KBM-7 (cell line): ENCODE measurements at places on chromosomes 3 and 15.

DNA sequence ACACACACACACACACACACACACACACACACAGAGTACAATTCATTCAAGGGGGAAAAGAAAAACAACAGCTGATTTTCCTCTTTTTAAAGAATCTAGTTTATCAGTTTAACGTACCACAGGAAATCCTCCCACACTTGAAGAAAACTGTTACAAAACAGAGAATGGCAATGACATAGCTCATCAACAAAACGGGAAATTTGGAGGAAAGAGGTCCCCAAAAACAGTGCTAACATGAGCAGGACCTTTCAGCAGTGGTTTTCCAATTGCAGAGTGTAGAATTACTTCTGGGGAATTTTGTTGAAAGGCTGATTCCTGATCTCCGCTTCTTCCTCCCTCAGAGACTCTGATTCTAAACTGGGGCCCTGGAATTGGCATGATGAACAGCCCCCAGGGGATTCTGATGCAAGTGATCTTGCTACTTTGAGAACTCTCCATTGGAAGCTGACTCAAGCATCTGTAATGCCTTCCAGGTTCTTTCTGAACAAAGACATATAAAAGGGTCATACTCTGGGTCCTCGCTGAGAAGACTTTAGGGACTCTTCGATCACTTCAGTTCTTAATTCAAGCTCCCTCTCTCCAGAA lies 442.6 kb upstream of the PROK2 start:
- peak; percentile 8 for DNase-seq

GRCh38 chr15:89230277-89230676 lies 8.9 kb upstream of the RLBP1 start:
- no peak for DNase-seq

GRCh38 chr3:22121068-22121701 lies 370.2 kb upstream of the ZNF385D start:
- no peak for DNase-seq

- peak; percentile 82 for DNase-seq
Observed at GRCh38 chr3:13308380-13308801, 111.7 kb downstream of the NUP210 start.

- DNase-seq: no peak
Observed at GRCh38 chr15:48373821-48374451, 42.7 kb downstream of the DUT start.

DNA sequence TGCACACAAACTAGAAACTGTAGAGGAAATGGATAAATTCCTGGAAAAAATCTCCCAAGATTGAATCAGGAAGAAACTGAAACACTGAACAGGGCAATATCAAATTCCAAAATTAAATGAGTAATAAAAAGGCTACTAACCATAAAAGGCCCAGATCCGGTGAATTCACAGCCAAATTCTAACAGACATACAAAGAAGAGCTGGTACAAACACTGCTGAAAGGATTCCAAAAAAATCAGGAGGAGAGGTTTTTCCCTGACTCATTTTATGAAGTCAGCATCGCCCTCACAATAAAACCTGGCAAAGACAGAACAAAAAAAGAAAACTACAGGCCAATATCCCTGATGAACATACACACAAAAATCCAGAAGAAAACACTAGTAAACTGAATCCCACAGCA lies 462.4 kb upstream of the THBS1 start:
- no peak for DNase-seq

- no peak for DNase-seq
Observed at GRCh38 chr15:95832668-95833067, 497.8 kb upstream of the NR2F2 start.

GRCh38 chr3:113775516-113775915 lies 28.7 kb downstream of the ATP6V1A start:
- DNase-seq: no peak

DNA sequence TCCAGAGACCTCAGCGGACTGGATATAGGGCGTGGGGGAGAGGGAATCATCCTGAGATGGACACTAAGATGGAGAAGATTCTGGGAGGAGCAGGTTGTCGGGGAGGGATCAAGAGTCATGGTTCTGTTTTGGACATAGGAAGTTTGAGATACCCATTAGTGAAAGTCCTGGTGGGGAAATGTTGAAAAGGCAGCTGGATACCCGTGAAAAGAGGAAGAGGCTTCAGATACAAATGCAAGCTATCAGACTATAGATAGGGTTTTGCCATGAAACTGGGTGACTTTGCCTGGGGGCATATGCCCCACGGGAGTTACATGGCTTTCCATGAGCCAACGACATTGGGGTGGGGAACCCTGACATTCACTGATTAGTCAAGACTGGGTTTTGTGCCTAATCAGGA lies 1.1 kb upstream of the GPR62 start:
- peak; percentile 47 for DNase-seq
